Activated naive CD8-positive, alpha-beta T cell treated with anti-CD3 and anti-CD28 coated beads, Interleukin-2, amount 50 U/mL, for 24 hours (primary cell): ENCODE measurements at places on chromosomes 12 and 14.
A peak's percentile ranks its signal among the peaks of the same experiment; 100 is the strongest.

- DNase-seq = no peak
These were observed 19.0 kb downstream of the SDSL start for GRCh38 chr12:113440947-113441782.

GRCh38 chr12:124298685-124299410, 4.0 kb downstream of the RFLNA start:
- no peak for DNase-seq

GRCh38 chr14:94066089-94066676, 14.8 kb downstream of the DDX24 start:
- DNase-seq = no peak

DNA sequence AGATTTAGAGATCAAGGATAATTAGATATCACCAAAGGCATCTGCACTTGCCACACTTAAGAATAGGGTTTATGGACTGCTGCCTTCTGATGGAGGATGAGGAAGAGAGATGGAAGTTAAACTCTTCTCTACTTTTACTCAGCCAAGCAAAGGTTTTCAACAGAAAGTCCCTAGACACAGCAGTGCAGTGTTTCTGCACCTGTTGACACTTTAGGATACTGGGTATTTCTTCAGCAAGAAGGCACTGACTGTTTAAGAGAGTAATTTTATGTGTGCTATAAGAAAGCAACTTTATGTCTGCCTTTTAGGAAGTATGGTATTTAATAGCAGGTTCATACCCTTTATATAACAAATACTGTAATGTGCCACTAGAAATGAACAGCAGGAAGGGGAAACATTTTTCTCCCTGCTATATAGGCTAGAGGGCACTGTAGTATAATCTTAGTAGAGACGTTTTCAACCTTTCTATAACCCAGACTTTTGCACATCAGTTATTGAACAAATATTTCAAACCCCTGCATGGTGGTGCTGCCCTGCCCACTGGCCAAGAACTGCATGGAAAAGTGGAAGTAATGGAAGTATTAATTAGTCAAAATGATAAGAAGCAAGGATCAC, 225.0 kb upstream of the GRIP1 start:
- no peak for DNase-seq

- DNase-seq = peak; percentile 11
These were observed 267.6 kb upstream of the OR4E1 start for GRCh38 chr14:21940887-21941856.

DNA sequence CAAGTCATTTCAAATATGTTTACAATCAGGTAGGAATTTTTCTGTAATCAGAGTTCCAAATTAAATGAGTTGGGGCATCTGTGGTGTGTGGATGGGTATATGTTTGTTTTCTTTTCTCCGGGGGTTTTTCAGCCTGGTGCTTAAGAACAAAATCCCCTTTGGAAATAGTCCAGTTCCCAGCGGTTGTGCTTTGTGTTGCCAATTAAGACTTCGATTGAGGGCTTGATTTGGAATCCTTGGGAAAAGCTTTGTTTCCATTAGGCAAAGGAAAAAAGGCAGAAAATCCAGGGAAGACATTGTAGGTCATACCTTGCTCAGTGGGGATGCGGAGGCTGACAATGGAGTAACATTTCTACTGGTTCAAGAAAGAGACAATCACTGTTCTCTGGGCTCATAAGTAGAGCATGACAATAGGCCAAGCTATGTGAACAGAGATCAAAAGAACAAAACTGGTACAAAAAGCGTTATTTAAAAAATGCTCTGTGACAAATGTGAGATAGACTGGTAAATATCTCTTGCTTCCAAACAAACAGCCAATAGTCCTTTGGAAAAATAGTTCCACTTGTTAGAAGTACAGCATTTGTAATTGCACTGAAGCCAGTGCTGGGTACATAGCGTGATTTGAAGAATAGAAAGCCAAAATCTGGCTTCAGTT, 79.7 kb downstream of the EML1 start:
- DNase-seq = no peak

DNA sequence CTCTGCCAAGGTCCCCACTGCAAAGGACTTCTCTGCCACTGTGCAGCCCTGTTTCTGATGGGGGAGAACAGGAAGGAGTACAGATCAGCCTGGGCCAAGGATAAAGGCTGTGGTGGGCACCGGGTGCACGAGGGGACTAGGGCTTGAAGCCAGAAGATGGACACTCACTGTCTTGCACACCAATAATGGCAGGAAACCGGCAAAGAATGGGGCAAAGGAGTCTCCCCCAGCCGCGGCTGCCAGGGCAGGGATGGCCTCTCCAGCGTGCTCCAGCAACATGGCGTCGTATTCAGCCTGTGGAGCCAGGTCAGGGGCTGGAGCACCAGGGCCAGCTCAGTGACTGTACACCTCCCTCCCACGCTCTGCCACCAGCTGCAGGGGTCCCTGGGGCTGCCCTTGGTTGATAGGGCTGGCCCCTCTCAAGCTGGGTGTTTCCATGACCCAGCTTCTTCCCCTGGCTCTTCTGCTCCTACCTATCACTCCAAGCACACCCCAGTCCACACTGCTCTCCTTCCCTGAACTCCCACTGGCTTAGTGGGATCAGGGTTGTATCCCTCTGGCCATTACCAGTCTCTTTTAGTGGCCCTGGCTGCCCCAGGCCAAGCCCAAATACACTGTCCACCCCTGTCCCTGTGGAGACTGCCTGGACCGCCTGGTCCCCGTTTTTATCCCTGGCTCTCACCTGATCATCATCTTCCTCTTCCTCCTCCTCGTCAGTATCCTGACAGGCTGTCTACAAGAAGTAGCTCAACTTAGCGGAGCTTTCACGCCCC, 6.3 kb downstream of the IPO4 start:
- no peak for DNase-seq

GRCh38 chr12:86623267-86623666, 367.1 kb upstream of the MGAT4C start:
- no peak for DNase-seq

- DNase-seq = no peak
These were observed 269.6 kb upstream of the CRY1 start for GRCh38 chr12:107362960-107363359.

DNA sequence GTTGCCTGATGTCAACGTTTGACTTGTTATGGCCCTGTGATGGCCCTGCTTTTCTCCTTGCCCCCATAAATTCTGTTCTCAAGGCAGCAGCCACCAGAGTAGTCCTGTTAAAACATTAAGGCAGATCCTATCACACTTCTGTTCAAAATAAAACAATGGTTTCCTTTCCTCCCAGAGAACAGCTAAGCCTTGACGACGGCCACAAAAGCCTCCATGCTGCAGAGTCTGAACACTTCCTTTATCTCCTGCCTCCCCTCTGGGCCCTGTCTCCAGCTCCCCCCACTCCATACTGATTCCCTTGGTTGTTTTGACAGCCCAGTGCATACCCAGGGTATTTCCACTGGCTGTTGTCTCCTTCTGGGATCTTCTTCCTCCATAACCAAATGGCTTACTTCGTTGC, 618.1 kb downstream of the MED13L start:
- DNase-seq = no peak

DNA sequence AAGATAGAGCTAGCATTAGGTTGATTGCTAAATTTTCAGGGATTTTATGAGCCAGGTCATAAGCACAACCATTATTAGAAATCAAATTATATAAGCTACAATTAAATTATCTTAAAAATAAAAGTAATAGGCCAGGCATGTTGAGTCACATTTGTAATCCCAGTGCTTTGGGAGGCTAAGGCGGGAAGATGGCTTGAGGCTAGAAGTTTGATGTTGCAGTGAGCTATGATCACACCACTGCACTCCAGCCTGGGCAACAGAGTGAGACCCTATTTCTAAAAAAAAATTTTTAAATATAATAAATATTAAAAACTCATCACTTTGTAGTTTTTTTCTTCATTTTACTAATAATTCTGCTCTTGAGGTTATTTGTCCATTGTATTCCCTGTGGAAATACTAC, 1.9 kb upstream of the LIMA1 start:
- DNase-seq = no peak

- DNase-seq = no peak
These were observed 1126.0 kb downstream of the AACS start for GRCh38 chr12:126191031-126191891.

DNA sequence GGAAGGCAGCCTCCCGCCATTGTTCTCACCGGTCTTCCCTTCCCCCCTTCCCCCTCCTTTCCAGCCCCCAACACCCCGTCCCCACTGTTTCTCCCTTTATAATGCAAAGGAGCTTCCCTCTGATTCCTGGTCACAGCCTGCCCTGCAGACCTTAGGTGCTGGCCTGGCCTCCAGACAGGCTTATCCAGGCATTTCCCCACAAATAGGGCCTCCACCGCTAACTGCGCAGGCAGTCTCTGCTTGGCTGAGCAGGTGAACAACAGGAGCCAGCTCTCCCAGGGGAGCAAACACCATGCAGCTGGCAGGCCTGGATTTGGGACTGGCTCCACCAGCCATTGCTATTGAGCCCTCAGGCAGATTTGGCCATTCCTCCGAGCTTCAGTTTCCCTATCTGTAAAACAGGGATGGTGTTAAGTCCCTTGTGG, 46.0 kb downstream of the SMIM41 start:
- DNase-seq = no peak

DNA sequence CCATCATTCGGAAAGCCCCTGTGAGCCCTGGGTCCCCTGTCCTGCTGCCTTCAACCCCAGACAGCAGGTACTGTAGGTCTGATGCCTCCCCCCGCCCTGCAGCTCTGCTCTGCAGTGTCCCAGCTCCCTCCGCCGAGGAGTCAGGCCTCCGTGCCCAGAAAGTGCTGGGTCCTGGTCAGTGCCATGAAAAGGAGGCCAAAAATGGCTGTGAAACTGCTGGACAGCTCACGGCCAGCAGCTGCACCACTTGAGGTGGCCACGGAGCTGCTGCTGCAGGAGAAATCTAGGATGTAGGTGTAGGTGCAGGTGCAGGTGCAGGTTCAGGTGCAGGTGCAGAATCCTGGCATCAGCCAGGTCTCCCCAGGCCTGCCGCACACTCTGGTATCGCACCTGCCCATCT, 196.1 kb downstream of the SLC15A4 start:
- DNase-seq = no peak

- no peak for DNase-seq
These were observed 68.3 kb downstream of the DYRK2 start for GRCh38 chr12:67716817-67717216.

DNA sequence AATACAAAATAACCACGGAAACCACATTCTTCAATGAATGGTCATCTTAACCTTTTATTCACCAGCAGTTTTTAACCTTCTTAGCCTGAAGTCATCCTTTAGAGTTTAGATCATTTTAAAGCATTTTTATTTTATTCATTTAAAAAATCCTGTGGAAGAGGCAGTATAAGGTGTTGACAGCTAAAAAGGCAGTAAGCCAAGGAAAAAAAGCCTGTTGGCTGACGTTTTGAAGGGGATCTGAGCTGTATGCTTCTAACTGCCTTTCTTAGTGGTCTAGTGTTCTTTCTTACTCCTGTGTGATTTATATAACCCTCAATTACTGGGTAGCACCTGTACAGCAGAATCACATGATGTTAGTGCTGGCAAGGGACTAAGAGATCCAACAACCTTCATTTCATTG, 438.3 kb upstream of the SEL1L start:
- no peak for DNase-seq
